Hypothalamus (tissue), 51 donors: ENCODE measurements at places on chromosomes 1 and 21.
A peak's percentile ranks its signal among the peaks of the same experiment; 100 is the strongest.

DNA sequence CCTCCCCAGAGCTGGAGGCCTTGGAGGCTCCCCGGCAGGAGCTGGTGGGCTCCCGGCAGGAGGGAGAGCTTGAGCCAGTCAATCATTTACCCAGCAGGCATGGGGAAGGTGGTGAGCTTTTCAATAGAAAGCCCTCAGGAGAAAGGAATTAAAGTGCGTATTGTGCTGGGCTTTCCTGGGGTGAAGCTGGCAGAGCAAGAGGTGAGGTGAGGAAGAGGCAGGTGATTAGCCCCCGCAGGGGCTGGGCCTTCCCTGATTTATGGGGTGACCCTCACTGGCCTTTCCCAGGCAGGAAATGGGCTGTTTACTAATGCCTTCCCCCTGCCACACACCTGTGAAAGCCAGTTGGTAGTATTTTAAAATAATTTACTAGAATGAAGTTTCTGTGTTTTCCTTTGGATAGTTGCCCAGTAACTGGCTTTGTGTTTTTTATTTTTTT lies 25.8 kb downstream of the CLDN14 start:
- no peak for DNase-seq

DNA sequence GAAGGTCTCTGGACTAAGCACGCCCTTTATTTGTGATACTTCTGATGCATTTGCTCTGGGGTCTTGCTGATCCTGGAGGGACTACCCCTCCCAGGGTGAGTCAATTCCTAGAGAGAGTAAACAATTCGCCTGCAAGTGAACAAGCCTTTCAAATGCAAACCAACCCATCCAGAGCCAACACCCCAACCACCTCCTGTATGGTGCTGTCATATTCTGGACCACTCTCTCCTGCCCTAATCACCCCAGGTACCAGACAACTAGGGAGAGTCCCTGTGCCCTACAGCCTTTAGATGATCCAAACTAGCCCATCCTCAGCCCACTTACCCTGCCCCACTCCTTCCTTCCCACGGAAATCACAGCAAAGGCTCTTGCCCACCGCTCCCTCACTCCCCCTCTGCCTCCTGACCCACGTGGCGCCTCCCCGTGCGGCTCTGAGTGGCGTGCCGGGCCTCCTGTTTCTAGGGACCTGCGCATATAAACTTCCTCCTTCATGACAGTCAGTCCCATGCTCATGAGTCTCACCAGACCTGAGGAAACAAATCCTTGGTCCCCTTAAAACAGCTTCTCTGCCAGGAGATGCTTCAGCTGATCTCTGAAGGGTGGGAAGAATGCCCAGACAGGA lies 37.2 kb downstream of the ACTA1 start:
- no peak for DNase-seq

DNA sequence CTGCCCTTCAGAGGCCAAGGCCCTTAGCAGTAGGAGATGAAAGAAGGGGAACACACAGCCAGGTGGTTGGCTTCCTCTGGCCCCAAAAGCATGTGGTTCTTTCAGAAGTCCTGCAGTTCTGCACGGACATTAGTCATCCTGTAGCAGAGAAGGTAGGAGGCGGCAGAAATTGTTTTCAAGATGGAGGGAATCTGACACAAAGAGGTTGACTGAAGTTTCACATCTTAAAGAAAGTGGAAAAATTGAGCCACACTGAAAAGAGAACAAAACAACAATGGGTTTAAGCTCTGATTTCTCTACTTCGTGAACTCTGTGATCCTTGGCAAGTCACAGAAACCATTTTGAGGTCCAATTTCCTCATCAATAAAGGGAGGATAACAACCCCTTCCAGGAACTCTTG lies 125.3 kb upstream of the DNAH14 start:
- DNase-seq, result no peak

GRCh38 chr1:178935610-178936009 lies 64.7 kb upstream of the ANGPTL1 start:
- DNase-seq, result no peak

DNA sequence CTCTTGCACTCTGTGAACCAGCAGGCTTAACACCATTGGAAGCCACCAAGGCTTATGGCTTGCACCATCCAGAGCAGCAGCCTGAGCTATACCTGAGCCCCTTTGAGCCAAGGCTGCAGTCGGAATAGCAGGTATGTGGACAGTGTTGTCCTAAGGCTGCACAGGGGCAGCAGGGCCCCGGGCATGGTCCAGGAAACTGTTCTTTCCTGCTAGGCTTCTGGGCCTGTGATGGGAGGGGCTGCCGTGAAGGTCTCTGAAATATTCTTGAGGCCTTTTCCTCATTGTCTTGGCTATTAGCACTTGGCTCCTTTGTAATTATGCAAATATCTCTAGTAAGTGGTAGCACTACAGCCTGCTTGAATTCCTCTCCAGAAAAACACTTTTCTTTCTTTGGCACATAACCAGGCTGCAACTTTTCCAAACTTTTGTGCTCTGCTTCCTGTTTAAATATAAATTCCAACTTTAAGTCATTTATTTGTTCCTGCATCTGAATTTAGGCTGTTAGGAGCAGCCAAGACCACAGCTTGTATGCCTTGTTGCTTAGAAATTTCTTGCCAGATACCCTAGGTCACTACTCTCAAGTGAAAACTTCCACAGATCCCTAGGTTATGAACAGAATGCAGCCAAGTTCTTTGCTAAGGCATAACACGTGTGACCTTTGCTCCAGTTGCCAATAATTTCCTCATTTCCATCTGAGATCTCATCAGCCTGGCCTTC lies 5.2 kb downstream of the KRTAP20-4 start:
- no peak for DNase-seq

GRCh38 chr1:177257128-177257527 lies 86.4 kb downstream of the BRINP2 start:
- no peak for DNase-seq

GRCh38 chr21:35641271-35642016 lies 418.9 kb downstream of the SETD4 start:
- no peak for DNase-seq

- DNase-seq, result no peak
Observed at GRCh38 chr1:67855961-67856360, 22.7 kb upstream of the GNG12 start.

DNA sequence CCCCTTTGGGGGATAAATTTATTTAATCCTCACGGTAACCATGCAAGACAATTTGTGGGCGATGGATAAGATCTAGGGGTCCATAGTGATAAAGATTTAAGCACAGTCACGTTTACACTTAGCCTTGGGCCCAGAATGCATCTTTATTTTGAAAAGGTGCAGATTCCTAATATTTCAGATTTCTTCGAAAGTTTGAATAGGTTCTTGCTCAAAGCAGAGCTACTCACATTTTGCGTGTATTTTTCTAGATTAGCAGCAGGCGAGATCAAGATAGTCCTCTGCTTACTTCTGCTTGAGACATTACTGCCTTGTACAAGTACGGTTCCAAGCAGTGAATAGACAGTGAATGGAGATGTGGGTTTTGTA lies 647 bp downstream of the TSEN15 start:
- no peak for DNase-seq

DNA sequence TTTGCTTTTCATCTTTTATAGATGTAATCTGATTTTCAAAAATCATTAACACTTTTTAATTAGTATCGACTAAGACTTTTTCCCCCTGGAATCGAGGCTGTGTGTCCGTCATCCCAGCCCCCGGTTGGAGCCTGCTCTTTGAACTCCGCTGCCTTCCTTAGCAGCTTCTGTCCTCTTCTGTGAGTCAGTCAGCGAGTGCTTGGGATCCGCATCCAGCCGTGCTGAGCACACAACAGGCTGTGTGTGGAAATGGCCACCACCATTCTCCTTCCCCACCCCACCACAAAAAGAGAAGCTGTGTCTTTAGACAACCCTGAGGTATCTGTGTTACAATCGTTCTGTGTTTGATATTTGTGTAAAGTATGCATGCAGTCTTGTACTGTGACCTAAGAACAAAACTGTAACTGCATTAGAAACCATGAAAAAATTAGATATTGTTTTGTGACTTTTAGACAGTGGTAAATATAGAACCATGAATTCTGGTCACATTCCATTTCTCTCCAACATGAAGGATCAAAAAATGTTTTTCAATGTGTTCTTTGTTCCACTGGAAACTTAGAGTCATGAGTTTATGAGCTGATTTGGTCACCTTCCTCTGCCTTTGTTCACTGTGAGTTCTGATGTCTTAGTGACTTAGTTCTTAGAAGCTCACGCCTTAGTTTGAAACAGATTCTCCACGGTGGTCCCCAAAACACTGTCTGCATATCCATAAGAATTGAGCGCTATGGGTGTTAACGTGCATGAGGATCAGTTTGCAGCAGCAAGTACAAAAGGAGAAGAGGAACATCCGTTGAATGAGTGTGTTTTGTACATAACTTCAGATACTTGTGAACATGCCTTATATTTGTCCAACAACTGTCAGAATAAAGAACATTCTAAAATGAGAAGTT lies 64.7 kb downstream of the VPS26C start:
- DNase-seq, result no peak

- DNase-seq, result no peak
Observed at GRCh38 chr21:38858026-38858811, 52.5 kb downstream of the ETS2 start.

DNA sequence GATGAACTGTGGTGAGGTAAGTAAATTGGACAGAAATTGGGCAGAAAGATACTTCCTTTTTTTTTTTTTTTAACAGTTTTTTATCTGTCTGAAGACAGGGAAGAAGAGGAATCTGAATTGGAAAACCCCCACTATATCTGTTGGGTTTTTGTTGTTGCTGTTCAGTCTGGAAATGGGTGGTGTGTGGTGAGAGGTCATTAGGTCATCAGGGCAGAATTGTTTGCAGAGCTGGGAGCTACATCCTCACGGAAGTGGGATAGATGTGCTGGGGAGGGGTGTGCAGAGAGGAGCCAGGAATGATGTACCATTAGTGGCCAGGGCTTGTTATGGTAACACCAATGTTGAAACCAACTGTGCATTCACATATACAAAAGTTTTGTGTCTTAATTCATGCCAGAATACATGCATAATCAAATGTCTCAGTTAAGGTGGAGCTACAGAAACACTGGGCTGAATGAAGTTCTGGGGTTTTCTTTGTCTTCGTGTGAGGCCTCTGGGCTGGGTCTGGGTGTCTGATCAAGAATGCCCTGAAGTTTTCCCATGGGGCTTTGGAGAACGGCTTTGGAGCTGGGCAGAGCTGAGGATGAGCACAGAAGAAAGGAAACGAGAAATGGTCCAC lies 12.4 kb downstream of the USP25 start:
- no peak for DNase-seq

- DNase-seq, result no peak
Observed at GRCh38 chr1:3651930-3652547, at the start of gene TP73. Gene TP73 (plus strand): TSS chr1:3652516. CDS start chr1:3682366, 29,850 bp downstream.

GRCh38 chr1:27322569-27323240 lies 742 bp downstream of the TMEM222 start:
- no peak for DNase-seq

- no peak for DNase-seq
Observed at GRCh38 chr1:145740269-145740668, 21.0 kb downstream of the CD160 start.

- peak; percentile 17 for DNase-seq
Observed at GRCh38 chr1:226411619-226412018, 3.7 kb upstream of the PARP1 start.

GRCh38 chr1:52253421-52253820 lies 111.5 kb downstream of the ZFYVE9 start:
- DNase-seq, result no peak

- DNase-seq, result peak; percentile 95
Observed at GRCh38 chr1:228486596-228487335, 416 bp upstream of the RNF187 start.

- DNase-seq, result no peak
Observed at GRCh38 chr1:212035835-212036605, 472 bp downstream of the DTL start.

DNA sequence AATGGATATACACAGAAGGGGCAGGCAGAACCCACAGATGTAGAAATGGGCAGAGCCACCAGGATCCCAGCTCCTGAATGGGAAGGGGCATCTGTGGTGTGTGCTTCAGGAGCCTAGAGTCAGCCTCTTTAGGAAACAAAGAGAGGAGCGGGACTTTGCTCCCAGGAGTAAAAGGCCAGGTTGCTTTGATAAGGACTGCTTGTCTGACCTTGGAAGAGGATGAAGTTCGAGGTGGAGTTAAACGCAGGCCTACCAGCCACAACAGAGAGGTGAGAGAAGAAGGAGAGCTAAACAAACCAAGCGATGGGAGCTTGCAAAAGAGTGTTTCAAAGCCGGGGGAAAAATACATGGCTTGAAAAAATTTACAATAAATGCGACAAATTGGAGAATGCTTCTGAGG lies 49.9 kb upstream of the TMPRSS2 start:
- no peak for DNase-seq

GRCh38 chr1:156033011-156033410 lies 12.3 kb upstream of the SSR2 start:
- no peak for DNase-seq

DNA sequence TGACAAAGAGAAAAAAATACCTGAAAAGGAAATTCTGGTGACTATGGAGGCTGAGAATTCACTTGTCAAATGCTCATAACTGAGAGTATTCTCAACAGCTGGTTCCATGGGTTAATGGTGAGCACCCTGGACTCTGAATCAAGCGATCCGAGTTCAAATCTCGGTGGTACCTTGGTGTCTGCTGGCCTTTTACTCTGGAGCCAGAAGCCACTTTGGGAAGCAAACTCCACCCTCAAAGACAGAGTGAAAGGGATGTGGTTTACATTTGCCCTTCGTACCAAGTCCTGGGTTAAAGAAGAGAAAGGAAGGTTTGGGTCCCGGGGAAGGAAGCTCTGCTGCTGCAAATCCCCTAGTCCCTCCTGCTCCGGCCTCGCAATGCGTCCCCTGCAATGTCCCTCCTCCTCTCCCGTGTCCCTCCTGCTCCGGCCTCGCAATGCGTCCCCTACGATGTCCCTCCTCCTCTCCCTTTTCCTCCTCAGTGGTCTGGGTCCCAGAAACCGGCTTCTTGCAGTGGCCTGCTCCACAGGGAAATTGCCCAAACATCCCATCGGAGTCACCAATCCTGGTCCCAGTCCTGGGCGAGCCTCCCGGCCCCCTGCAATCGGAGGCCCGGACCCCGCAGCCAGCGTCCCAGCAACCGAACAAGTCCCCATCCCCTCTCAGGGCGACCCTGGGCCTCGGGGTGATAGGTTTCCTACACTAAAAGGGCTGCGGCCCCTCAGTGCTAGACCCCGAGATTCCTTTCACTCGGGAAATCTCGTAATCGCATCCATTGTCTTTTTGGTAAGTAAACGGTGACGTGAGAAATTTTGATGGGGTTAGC lies 129.4 kb downstream of the PPIAL4G start:
- no peak for DNase-seq

DNA sequence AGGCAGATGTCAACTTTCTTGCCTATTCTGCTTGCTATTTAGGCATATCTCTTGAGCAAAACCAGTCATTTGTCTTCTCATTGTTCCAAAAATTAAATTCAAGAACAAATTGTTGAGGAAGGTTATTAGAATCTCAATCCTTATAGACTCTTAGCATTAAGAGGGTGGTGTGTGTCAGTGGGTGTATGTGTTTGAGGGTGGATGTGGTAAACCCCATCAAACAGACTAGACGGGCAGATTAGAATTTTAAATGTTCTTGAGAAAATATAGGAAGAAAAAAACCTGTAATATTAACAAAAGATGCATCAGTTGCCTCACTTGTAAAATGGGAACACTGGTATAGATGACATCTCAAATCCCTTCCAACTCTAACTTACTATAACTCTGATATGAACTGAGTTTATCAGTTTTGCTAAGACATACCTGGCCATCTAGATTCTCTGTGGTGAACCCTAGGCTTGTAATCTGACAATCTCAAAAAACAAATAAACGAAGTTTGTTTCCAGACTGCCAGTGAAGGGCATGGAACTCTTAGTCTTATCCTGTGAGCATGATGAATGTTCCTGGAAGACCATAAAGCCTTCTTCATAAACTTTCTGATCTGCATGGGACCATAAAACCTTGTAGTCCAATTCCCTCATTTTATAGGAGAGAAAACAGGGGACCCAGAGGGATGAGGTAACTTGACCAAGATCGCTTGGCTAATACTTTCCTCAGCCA lies 176.3 kb upstream of the SGIP1 start:
- DNase-seq, result no peak
